ENCODE measurements at places on chromosomes 12 and 14.

GRCh38 chr12:25254271-25254880, 3.6 kb upstream of the KRAS start:
- no peak for DNase-seq

GRCh38 chr12:40208707-40209446, 15.9 kb upstream of the LRRK2 start:
- DNase-seq, result peak; percentile 48

- DNase-seq, result no peak
Measured at GRCh38 chr12:42396473-42397259, 70.7 kb downstream of the PPHLN1 start.

DNA sequence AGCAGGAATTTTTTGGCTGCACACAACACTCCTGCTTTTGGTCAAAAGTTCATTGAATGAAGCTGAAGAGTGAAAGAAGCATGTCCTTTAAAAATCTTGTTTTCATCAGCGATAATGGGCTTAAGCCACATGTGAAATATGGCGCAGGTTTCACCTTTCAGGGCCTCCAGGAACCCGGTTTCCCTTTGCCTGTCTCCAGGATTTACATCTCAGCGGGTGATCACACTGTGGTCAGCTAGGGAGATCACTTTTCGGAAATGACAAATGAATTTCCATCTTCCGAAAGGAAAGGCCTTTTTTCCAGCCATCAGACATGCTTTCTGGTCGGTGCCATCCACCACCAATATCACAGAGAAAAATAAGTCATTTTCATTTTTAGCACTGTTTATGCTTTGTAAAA, 727.1 kb upstream of the TBX3 start:
- no peak for DNase-seq

DNA sequence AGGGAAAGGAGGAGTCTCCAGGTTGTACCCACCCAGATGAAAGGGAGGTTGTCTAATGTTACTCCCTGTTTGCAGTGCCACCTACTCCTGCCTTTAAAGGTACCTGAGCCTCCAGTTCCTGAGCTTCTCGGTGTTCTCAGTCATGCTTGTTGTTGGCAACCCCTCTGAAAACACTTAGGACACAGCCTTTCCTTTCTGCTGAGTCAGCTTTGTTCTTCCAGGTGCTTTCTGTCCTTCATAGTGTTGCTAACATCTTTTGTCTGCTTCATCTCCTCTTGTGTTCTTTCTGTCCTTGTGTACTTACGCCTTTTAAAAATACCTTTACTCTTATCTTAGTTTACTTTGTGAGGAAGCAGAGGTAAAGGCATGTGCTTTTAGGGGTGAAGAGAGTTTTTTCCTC, 97.0 kb upstream of the NEDD1 start:
- DNase-seq, result no peak

GRCh38 chr12:818733-819132, 66.4 kb downstream of the WNK1 start:
- no peak for DNase-seq

- DNase-seq, result no peak
Measured at GRCh38 chr12:132545955-132546354, 56.0 kb downstream of the FBRSL1 start.

GRCh38 chr12:57895389-57896114, 45.8 kb upstream of the ATP23 start:
- DNase-seq, result no peak

DNA sequence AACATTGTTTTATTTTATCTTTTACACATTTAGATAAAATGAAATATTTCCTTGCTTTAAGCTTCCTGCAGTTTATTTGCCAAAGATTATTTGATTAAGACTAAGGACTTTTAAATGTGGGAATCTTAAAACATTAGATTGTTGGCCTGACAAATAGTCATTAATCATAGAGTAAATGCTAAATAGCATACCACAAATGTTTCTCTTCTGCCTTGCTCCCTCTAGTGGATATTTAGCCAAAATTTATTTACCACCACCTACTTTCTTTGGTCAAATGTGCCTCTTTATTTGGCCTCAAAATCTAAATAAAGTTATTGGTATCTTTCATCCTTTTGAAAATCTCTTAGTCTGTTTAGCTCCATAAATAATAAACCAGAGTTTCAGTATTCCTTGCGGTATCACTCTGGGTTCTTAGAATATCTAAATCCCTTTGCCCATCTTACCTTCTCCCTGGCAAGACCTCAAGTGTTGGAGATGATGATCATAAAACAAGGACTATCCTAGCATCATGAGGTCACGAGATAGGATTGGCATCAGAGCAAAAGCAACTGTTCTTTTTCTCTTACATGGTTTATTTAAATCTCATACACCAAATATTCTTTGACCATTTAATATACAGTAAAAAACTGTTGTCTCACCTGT, 150.6 kb upstream of the AEBP2 start:
- DNase-seq, result peak; percentile 45

DNA sequence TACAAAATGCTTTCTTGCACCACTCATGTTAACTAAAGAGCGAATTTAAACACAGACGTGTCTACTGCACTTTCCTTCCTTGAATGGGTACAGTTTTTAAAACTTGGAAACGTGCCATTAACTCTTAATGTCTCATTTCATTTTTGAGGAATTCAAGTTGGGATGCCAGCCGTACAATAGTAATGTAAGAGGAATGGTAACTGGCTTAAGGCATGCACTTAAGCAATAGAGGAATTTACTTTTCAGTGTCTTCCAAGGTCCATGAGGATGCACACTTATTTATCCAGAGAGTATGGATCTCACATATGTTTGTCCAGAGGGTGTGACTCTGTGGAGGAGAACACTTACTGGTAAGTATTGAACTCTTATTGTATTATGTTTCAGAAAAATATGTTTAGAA, 52.9 kb downstream of the PPP4R4 start:
- DNase-seq, result no peak

DNA sequence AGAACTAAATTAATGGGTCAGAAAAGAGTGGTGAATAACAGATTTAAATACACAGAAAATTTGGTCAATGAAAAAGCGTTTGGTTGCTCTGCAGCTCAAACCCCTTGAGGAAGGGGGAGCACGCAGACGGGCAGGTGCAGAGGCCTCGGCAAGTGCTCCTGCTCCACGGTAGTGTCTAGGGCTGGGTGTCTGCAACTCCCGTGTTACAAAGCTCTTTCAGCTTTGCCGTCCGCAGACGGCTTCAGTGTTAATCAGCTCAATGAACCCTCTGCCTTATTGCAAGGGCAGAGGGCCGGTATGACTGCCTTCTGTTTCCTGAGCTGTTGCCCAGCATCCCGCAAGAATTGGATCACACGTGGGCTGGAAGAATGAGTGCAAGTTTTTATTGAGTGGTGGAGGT, 125.7 kb upstream of the TRHDE start:
- no peak for DNase-seq

DNA sequence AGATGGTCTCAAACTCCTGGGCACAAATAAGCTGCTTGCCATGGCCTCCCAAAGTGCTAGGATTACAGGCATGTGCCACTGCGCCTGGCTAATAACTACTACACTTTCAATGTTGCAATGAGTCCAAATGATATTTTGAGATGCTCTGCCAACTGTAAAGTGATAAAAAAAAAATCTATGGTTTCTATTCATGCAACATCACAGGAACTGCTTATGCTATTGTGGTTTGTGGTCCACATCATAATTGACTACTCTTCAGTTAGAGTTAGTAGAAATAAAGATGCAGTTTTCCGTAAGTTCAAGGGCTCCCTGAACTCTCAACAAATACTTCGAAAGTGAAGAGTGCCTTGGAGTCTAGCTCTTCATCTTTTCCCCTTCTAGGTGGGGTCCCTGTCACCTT, 239.4 kb downstream of the C12orf75 start:
- no peak for DNase-seq

- no peak for DNase-seq
Measured at GRCh38 chr12:100936661-100937060, 142.1 kb downstream of the ANO4 start.

DNA sequence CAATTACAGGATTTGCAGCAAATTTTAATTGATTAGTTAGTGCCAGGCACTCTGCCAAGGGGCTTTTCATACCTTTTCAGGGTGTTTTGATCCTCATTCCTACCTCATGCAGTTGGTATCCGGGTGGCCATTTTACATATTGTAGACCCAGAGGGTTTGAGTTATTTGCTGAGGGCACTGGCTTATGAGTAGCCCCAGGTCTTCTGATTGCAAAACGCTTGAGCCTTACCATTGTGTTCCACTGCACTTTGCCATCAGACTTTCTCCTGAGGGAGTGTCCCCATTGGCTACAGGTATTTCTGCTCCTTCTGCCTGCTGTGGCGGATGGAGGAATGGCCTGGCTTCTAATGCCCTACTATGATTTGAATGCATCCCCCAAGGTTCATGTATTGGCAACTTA, 257.8 kb upstream of the CRY1 start:
- no peak for DNase-seq

DNA sequence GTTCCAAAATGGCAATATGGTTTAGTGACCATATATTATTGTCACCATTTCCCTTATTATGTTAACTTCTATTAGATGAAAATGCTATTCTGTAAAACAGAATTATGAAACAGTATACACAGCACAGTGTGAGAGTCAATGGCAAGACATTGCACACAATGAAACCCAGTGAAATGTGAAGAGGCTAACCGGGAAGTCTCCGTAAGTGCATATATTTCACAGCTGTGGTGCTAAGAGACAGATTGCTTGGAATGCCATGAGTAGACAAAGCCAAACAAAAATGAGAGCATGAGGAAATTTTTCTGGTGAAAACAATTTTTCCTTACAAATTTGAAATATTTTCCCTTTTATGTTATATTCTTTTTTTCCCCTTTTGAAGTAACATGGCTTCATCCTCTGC, 49.4 kb downstream of the DYRK2 start:
- no peak for DNase-seq

DNA sequence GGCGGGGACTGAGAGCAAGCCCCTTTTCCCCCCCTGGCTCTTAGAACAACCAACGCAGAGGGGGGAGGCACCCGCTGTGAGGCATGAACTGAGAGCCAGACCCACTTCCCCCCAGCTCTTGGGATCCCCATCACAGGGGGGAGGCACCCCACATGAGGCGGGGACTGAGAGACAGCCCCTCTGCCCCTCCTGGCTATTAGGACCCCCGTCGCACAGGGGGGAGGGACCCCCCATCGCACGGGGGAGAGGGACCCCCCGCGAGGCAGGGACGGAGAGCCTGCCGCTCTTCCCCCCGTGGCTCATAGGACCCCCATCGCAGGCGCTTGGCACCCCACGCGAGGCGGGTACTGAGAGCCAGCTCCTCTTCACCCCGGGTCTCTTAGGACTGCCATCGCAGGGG, 195.8 kb upstream of the PZP start:
- no peak for DNase-seq

- no peak for DNase-seq
Measured at GRCh38 chr12:83505586-83505985, 818.9 kb downstream of the TMTC2 start.

DNA sequence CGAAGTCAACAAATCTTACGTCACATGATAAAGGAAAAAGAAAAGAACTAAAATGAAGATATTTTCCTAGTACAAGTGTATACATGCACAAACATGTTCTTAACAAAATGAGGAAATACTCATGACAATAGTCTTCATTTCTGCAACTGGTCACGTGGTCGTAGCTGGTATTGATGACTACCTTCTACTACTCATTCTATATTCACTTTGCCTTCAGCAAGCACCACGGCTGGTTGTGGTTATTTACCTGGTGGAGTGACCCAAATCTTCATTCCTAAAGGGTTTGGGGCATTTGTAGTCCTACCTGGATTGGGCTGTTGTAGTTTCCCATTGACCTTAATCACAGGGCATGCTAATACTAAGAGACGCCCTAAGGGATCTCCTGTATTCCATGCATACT, 51.2 kb downstream of the FIGNL2 start:
- no peak for DNase-seq

DNA sequence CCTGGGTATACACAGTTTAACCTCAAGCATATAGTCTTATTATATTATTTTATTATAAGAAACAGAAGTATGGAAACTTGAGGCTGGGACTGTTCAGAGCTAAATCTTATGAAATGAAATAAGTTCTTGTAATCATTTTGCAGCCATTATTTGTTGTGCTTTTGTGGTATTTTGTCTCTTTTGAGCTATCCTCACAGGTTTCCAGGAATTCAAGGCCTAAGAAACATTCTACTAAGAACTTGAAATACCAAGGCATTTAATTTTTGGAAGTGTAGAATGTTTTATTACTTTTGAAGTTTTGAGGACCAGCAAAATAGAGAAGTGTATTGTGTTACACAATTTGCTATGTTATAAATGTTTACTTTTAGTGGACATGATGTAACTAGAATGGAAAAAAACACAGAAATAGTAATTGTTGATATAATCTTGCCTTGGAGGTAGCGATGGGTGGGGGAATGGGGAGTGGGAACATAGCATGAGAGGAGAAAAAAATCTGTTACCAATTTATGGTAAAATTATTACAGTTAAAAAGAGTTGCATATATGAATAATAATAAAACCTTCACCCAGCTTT, 81.7 kb downstream of the CRADD start:
- DNase-seq, result no peak

DNA sequence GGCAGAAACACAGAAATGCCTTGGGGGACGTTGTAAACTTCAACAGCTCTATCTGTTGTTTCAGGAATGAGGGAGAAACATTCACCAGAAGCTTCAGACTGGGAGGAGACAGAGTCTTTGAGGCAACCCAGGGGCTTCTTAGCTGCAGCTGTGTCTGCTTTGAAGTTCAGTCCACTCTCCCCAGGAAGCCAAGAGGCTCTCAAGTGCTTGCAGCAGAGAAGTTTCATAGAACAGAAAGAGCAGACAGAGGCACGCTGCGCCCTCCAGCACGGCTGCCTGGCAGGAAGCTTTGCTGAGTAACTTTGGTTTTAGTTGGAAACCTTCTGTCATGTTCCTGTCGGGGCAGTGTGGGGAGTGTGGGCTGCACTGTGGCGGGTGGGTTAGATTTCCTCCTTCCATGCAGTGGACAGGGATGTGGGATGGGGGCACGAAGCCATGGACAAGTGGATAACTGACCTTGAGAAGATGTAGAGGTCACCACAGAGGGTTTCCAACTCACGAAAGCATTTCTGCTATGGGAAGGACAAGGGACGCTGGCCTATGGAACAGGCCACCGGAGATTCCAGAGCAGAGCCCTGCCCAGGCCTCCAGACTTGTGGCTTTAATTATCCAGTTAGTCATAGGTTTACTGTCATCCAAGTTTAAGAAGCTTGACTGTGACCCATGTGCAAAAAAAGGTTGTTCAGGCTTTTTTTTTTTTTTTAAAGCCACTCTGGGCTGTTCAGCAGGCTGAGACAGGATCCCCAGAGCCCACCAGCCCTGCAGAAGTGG, 107.7 kb downstream of the ARF6 start:
- DNase-seq, result peak; percentile 64

GRCh38 chr12:62319058-62319457, 58.9 kb downstream of the USP15 start:
- DNase-seq, result no peak
